SJSA1 (cell line): ENCODE measurements at places on chromosomes 2 and 18. TPM values are rescaled to one million over a fixed set of nuclear protein-coding genes. Genes with fewer than 3 reads are reported as not detected.

DNA sequence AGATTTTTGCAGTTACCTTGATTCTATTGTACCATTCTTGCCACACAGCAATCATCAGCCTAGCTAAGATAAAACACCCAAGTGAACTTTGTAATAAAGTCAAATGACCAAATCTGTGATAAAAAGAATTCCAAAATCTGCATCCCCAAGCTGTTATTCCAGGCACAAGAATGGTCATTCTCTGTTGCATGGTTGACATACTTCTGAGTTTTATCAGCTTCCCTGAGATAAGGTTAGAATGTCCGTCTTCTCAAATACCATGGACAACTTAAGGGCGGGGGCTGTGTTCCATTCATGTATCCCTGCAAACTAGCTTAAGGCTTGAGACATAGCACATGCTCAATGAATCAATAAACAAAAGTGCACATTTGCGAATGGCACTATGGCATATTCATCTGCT, 8.1 kb upstream of the BMP10 start:
- no peak overlapping the region for H3K4me3 ChIP-seq
- H3K36me3 ChIP-seq = no peaks in the 10 kb centered on the region
- peaks cover 10% of the 10 kb centered on the region for H3K4me1 ChIP-seq

DNA sequence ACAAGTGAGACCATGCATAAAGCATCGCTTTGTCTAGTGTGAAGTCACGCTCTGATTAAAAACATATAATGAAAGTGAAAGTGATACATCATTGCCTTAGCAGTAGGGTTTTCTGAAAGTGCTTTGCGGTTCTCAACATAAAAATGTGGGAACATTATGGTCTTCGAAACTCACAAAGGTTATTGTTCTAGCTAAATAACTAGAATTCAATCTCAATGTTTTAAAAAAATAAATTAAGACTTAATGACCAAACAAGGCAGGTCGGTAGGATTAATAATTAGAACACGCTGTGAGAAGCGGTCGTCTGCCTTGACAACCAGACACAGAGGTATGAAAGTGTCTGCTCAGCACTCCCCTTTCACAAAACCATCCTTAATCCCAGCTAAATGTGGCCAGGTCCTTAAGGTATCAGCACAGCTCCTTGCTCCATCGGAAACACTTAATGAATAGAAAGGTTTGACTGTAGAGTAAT, 42.2 kb downstream of the KLHL14 start:
- no peaks in the 10 kb centered on the region for H3K4me1 ChIP-seq
- H3K36me3 ChIP-seq = no peaks in the 10 kb centered on the region
- H3K27ac ChIP-seq = no peak overlapping the region
- no peaks in the 10 kb centered on the region for H3K27me3 ChIP-seq
- no peak for DNase-seq

DNA sequence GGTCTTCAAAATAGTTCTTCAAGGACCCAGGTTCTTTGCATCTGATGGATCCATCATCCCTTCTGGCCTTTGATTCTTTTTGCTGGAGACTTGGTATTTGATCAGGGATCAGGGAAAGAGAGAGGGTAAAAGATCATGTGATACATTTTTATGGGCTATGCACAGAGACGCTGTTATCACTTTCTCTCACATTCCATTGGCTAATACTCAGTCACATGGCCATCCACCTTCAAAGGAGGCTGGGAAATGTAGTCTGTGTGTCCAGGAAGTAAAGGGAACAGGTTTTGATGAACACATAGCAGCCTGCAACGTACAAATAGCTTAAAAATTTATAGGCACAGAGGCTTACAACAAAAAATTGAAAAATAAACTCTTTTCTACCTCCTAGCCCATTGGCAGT, 629.6 kb upstream of the FANCL start:
- H3K36me3 ChIP-seq = no peaks in the 10 kb centered on the region
- no peak overlapping the region for H3K4me3 ChIP-seq
- no peaks in the 10 kb centered on the region for H3K4me1 ChIP-seq
- H3K27me3 ChIP-seq = no peaks in the 10 kb centered on the region

- no peak overlapping the region for H3K27ac ChIP-seq
- no peak overlapping the region for H3K4me3 ChIP-seq
- H3K27me3 ChIP-seq = no peaks in the 10 kb centered on the region
- no peaks in the 10 kb centered on the region for H3K36me3 ChIP-seq
- no peak for DNase-seq
- H3K4me1 ChIP-seq = no peaks in the 10 kb centered on the region
Measured at GRCh38 chr18:27863780-27864430, 313.0 kb downstream of the CDH2 start.

Gene TMEM17
- total RNA-seq = 3.9 and 4.7 TPM in 2 replicates

DNA sequence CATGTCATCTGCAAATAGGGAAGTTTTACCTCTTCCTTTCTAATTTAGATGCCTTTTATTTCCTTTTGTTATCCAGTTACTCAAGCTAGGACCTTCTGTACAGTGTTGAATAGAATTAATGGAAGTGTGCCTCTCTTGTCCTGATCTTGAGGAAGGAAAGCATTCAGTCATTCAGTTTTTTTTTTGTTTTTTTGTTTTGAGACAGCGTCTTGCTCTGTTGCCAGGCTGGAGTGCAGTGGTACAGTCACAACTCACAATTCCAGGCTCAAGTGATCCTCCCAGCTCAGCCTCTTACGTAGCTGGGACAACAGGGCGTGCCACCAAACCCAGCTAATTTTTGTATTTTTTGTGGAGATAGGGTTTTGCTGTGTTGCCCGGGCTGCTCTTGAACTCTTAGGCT, 203.9 kb upstream of the ALPP start:
- DNase-seq = no peak
- H3K27me3 ChIP-seq = no peaks in the 10 kb centered on the region
- H3K4me3 ChIP-seq = no peak overlapping the region
- H3K36me3 ChIP-seq = no peaks in the 10 kb centered on the region
- H3K4me1 ChIP-seq = no peaks in the 10 kb centered on the region
